Mammary epithelial cell (primary cell): ENCODE measurements at places on chromosomes 11 and 22. TPM values are rescaled to one million over a fixed set of nuclear protein-coding genes. Genes with fewer than 3 reads are reported as not detected.

GLYATL1 gene
- 0.37 and 1.1 TPM in 2 replicates for total RNA-seq

CCDC89 gene
- 2.0 TPM for total RNA-seq

NOL12 gene
- total RNA-seq: 32.0 and 32.4 TPM in 2 replicates

SOX6 gene
- 7.9 and 9.1 TPM in 2 replicates for total RNA-seq

C1QTNF4 gene
- 0.27 TPM in 1 of 2 replicates, not detected in the other for total RNA-seq

- DNase-seq: no peak
Observed at GRCh38 chr11:9498457-9499078, 37.8 kb downstream of the ZNF143 start.

DNA sequence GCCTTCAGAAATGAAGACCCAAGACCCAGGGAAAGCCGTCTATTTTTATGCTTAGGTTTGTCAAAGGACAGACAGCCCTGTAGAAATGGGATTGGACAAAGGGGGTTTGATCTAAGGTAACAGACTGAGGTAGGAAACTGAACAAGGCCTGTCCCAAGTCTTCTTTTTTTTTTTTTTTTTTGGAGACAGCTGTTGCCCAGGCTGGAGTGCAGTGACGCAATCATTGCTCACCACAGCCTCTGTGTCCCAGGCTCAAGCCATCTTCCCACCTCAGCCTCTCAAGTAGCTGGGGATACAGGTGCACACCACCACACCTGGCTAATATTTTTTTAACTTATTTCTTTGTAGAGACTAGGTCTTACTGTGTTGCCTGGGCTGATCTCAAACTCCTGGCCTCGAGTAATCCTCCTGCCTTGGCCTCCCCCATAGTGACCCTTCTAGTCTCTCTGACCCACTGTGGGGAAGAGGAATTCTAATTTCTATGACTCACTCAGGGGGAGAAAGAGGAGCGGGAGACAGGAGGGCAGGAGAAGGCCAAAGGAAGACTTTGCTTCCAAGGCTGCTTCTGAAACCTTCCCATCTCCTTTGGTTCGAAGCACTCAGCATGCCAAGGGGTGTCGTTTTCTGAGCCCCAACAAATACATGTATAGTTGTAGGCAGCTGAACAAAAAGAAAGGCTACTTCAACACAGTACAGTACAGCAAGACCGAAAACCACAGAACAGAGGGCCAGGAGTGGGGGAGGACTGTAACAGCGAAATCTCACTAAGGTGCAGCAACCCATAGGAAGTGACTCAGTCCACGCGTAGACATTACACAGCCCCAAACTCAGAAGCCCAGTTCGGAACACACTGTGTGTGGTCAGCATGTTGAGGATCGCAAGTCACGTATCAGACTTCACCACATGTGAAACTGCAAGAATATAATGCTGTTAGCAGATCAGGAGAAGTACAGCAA is 872 bp downstream of the TMA7B start:
- peak; percentile 93 for DNase-seq

DNA sequence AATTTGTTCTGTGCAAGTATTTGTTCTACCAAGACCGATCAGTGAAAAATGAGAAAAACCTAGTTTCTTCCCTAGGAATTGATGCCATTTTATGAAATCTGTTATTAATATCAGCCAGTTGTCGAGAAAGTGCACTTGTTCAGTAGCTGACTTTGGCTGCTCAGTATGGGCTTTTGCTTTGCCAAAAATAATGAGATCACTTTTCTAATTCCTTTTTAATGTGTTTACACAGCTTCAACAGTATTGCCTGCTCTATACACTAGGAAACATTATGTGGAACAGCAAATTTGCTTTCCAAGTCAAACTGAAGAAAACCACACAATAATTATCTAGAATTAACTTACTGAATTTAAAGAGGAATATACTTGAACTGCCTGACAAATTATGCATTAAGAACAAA is 34.4 kb downstream of the SCUBE2 start:
- no peak for DNase-seq

GRCh38 chr11:110311783-110312579 is 15.6 kb upstream of the RDX start:
- DNase-seq: no peak

- DNase-seq: no peak
Observed at GRCh38 chr22:36894266-36894665, 19.2 kb upstream of the CSF2RB start.

- peak; percentile 98 for DNase-seq
Observed at GRCh38 chr11:62025487-62026105, 58.2 kb upstream of the FTH1 start.

- no peak for DNase-seq
Observed at GRCh38 chr11:69319255-69320106, 25.5 kb downstream of the MYEOV start.

DNA sequence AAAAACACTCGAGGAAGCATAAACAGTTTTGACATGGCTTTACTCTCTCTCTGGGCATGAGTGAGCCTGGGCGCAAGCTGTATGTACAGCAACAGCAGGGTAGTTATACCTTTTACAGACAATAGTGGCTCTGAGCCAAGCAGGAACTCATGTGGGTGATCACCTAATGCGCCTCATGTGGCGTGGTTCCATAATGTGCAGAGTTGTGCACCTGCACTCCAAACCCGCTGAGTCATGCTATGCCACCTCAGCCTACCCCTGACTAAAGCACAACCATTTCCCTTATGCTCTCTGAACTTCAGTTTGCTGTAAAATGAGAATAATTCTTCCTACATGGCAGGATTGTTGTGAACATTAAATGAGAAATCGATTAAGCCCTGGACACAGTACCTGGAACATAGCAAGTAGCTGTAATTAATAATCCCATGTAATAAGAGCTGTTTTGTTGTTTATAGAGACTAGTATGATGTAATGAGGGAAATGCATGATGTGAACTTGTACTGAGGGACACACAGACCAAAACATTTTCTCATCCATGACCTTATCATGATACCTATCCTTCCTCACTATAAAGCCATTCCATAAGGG is 71.6 kb downstream of the CCDC34 start:
- DNase-seq: peak; percentile 62
